ENCODE measurements at places on chromosomes 11 and 22.

DNA sequence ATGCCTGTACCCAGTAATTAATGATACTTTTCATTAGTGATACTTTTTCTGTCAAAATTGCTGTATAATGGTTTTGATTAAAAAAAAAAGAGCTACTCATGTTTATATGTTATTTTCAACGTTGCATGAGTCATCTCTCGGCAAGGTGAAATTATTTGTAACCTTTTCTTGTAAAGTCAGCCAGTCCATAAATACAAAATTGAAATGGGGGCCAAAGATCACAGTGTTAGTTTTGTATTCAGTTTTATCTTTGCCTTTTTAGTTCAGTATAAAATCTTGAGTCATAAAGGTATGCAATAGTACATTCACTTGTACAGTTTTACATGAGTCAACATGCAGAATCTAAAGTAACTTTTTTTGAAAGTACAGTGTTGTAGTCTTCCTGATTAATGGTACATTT is 4.3 kb downstream of the ARHGEF12 start:
- H3K4me3 ChIP-seq: no peak overlapping the region
- no peaks in the 10 kb centered on the region for H3K36me3 ChIP-seq
- DNase-seq: no peak
- H3K4me1 ChIP-seq: peaks cover 3% of the 10 kb centered on the region

DNA sequence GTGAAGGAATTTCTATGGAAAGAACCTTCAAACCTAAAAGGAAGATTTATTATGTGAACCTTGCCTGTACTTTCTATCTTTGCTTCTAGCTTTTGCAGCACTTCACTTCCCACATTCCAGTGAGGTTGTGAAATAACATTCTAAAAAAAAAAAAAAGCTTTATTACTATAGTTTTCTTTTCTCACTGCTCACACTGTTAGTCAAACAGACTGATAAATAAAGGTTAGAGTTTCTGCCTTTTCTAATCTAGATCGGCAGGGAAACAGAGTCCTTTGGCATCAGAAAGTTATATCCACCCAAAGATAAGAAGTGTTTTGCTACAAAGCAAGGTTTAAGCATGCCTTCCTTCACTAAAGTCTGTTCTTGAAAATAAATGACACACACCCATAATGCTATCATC is 2.8 kb downstream of the AAMDC start:
- no peak overlapping the region for H3K4me3 ChIP-seq
- H3K4me1 ChIP-seq: no peaks in the 10 kb centered on the region
- no peaks in the 10 kb centered on the region for H3K27me3 ChIP-seq
- no peaks in the 10 kb centered on the region for H3K36me3 ChIP-seq

DNA sequence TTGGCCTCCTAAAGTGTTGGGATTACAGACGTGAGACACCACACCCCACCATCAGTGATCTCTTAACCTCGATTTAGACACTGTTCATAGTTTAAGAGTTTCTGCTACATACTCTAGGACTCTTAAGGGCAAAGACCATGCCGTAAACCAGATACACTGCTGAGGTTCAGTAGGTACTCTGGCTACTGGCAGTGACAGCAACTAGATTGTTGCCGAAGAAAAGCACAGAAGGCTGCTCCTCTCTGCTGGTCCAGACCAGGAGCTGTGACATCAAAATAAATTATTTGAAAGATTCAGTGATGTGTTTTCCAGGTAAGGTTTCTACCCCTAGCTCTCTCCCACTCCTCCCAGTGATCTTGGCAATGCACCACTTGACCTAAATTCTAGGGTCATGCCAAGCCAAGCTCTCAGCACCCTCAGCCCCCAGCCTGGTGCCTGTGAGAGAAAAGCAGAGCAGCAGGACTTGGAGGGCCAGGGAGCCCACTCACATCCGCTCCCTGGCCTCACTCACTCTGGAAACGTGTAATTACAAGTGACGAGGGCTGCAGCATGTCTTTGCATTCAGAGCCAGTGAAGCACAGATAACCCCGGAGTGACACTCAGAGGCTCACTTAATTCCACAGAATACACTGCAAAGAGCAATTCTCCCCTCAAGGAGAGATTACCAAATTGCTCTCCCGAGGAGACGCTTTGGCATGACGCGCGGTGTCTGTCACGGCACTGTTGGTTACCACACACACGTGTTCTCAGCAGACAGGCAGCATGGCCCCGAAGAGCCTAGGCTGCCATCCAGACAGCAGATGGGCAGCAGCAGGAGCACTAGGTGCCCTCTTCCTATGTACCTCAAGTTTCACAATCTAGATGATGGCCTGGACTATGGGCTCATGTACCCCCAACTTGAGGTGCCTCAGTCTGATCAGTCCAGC is 96.9 kb upstream of the PITPNB start:
- no peak overlapping the region for H3K4me3 ChIP-seq
- H3K27me3 ChIP-seq: no peaks in the 10 kb centered on the region
- no peak for DNase-seq
- H3K27ac ChIP-seq: no peak overlapping the region
- no peaks in the 10 kb centered on the region for H3K36me3 ChIP-seq

DNA sequence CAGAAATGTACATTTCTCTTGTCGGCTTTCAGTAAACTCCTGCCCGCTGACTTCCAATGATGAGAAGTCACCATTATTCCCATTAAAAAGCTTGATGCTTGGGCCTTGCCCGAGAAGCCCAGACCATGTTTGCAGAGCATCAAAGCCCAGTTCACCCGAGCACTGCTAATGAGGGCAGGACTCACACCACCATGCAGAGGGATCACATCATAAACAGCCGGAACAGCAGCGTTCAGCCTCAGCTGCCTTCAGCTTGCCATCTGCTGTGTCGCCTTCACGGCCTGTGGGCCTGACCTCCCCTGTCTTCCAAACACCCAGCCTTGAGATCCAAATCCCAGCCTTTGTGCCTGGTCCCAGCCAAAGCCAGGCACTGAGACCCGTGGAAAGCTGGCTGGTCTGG is 105.4 kb upstream of the CSNK2A3 start:
- no peaks in the 10 kb centered on the region for H3K4me1 ChIP-seq
- H3K27me3 ChIP-seq: no peaks in the 10 kb centered on the region
- no peak overlapping the region for H3K4me3 ChIP-seq
- H3K36me3 ChIP-seq: no peaks in the 10 kb centered on the region
- DNase-seq: no peak
- H3K27ac ChIP-seq: no peak overlapping the region

DNA sequence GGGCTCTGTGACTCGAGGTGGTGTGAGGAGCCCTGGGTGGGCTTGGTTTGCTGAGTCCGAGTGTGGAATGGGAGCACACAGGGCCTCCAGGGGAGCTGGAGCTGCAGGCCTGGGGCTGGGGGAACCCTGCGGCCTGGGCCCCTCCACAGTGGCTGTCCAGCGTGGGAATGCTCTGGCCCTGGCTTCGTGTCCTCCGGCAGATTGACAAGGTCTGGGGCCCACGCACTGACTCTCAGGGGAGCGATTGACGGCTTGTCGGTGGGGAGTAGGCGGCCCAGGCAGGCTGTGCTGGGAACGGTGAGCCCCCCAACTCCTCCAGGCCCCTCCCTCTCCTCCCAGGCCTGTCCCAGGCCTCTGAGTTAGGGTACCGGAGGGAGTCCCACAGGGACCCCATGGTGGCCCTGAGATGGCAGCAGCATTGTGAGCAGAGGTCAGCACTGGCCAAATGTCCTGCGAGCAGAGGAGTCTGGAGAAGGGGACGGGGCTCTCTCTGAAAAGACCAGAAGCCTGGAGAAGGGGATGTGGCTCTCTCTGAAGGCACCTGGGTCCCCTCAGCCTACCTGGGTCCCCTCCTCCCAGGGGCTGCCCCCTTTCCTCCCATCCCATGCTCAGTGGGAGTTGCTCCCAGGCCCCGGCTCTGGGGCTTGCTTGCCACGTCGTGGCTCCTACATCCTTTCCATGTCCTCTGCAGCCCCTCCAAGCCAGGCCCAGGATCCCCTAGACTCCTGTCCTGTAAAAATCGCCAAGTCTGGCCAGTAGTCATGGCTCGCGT is 23.8 kb upstream of the MYEOV start:
- H3K4me3 ChIP-seq: no peak overlapping the region
- H3K27me3 ChIP-seq: no peaks in the 10 kb centered on the region
- H3K4me1 ChIP-seq: no peaks in the 10 kb centered on the region
- no peak for DNase-seq

GRCh38 chr11:18632841-18633240 is 1.3 kb downstream of the SPTY2D1 start:
- H3K4me3 ChIP-seq: peak overlapping the region; percentile 84
- no peaks in the 10 kb centered on the region for H3K27me3 ChIP-seq

DNA sequence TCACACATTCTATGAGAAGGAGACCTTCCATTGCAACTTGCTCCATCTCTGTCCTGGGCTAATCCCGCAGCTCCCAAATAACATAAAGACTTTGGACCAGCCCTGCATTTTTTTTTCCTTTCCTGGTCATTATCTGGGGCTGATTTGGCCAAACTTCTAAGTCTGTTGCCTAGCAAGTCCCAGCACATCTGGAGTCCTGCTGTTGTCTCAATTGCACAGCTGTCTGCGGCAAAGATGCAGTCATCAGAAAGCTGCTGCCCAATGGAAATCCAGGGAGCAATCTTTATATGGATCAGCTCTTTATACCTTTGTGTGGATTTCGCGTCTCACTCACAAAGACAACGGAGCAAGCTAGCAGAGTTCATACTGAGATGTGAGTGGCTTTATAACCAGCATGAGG is 105.9 kb downstream of the NXPE2 start:
- H3K36me3 ChIP-seq: no peaks in the 10 kb centered on the region
- no peak overlapping the region for H3K4me3 ChIP-seq
- no peak overlapping the region for H3K27ac ChIP-seq
- H3K4me1 ChIP-seq: no peaks in the 10 kb centered on the region
- H3K27me3 ChIP-seq: no peaks in the 10 kb centered on the region

- no peak for DNase-seq
- H3K4me3 ChIP-seq: no peak overlapping the region
- no peak overlapping the region for H3K27ac ChIP-seq
- no peaks in the 10 kb centered on the region for H3K36me3 ChIP-seq
- no peaks in the 10 kb centered on the region for H3K4me1 ChIP-seq
Observed at GRCh38 chr11:69133251-69133650, 22.5 kb upstream of the SMIM38 start.

- no peak overlapping the region for H3K27ac ChIP-seq
- peak; percentile 89 for DNase-seq
- peak overlapping the region; percentile 28 for H3K4me3 ChIP-seq
- H3K4me1 ChIP-seq: no peaks in the 10 kb centered on the region
Observed at GRCh38 chr11:119363851-119364590, 17.5 kb downstream of the USP2 start.

- H3K27me3 ChIP-seq: no peaks in the 10 kb centered on the region
- H3K36me3 ChIP-seq: no peaks in the 10 kb centered on the region
- DNase-seq: no peak
- no peak overlapping the region for H3K4me3 ChIP-seq
- no peaks in the 10 kb centered on the region for H3K4me1 ChIP-seq
- no peak overlapping the region for H3K27ac ChIP-seq
Observed at GRCh38 chr11:72203163-72203562, 11.2 kb downstream of the FOLR1 start.

DNA sequence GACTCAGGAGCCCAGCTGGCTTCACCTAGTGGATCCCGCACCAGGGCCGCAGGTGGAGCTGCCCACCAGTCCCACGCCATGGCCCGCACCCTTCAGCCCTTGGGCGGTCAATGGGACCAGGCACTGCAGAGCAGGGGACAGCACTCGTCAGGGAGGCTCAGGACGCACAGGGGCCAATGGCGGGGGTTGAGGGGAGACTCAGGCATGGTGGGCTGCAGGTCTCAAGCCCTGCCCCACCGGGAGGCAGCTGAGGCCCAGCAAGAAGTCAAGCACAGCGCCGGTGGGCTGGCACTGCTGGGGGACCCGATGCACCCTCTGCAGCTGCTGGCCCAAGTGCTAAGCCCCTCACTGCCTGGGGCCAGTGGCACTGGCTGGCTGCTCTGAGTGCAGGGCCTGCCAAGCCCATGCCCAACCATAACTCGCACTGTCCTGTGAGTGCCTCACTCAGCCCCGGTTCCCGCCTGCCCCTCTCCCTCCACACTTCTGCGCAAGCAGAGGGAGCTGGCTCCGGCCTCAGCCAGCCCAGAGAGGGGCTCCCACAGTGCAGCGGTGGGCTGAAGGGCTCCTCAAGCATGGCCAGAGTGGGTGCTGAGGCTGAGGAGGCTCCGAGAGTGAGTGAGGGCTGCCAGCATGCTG is 111.7 kb upstream of the PGR start:
- no peaks in the 10 kb centered on the region for H3K4me1 ChIP-seq
- H3K27ac ChIP-seq: no peak overlapping the region
- no peaks in the 10 kb centered on the region for H3K27me3 ChIP-seq
- H3K4me3 ChIP-seq: no peak overlapping the region

DNA sequence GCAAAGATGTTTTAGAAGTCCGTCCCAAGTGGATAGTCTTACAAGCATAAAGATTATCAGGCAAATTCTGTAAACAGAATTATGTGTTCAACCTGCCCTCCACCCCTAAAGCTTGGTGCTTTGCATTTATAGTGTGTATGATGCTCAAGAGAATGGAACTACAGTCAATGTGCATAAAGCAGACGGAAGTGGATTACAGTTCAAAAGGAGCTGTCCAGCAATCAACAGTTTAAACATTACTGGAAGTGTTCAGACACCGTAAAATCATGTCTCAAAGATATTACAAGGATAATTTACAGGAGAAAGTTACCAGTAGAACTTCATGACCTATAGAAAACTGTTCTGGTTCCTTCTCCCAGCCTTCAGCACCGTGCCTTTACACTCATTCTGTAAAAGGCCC is 1.0 kb downstream of the RIC3 start:
- H3K36me3 ChIP-seq: no peaks in the 10 kb centered on the region
- DNase-seq: no peak
- H3K27me3 ChIP-seq: no peaks in the 10 kb centered on the region

DNA sequence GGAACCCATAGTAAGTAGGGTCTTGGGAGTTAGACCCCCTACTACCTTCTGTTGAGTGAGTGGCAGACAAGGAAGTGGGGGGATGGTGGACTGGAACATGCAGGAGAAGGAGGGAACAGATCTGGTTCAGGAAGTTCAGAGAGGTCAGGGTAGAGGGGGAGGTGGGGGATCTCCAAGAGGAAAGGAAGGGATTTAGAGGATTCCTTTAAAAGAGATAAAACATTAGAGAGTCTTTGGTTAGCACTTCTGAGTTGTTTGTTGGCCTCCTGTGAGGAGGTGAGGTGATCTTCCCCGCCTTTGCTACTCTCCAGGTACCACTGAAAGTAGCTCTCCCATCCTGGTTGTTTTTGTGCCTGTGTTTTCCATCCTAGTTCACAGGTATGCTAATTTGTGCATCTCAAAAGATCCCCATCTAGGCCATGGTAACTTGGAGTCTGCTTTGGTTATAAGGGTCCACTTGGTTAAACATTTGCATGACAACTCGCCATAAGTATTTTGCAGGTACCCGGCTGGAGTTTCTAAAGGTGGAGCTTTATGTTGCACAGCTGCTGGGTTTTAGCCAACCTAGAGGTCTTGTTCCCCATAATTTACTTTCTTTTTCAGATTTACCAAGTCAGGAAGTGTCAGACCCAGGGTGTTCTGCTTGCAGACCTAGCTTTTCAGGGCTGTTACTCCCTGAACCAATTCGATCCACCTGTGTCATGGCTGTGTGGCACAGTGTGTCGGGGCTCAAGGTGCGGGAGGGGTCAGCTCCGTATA is 79.3 kb upstream of the SORL1 start:
- no peaks in the 10 kb centered on the region for H3K4me1 ChIP-seq
- no peaks in the 10 kb centered on the region for H3K27me3 ChIP-seq
- no peak for DNase-seq
- H3K36me3 ChIP-seq: no peaks in the 10 kb centered on the region

- no peaks in the 10 kb centered on the region for H3K27me3 ChIP-seq
- no peaks in the 10 kb centered on the region for H3K36me3 ChIP-seq
- H3K4me3 ChIP-seq: no peak overlapping the region
- peak; percentile 18 for DNase-seq
Observed at GRCh38 chr22:48429446-48430020, 1398.1 kb downstream of the BRD1 start.
